Thoracic aorta (tissue), 2 donors: ENCODE measurements at places on chromosomes 5 and 9.
A peak's percentile ranks its signal among the peaks of the same experiment; 100 is the strongest.

DNA sequence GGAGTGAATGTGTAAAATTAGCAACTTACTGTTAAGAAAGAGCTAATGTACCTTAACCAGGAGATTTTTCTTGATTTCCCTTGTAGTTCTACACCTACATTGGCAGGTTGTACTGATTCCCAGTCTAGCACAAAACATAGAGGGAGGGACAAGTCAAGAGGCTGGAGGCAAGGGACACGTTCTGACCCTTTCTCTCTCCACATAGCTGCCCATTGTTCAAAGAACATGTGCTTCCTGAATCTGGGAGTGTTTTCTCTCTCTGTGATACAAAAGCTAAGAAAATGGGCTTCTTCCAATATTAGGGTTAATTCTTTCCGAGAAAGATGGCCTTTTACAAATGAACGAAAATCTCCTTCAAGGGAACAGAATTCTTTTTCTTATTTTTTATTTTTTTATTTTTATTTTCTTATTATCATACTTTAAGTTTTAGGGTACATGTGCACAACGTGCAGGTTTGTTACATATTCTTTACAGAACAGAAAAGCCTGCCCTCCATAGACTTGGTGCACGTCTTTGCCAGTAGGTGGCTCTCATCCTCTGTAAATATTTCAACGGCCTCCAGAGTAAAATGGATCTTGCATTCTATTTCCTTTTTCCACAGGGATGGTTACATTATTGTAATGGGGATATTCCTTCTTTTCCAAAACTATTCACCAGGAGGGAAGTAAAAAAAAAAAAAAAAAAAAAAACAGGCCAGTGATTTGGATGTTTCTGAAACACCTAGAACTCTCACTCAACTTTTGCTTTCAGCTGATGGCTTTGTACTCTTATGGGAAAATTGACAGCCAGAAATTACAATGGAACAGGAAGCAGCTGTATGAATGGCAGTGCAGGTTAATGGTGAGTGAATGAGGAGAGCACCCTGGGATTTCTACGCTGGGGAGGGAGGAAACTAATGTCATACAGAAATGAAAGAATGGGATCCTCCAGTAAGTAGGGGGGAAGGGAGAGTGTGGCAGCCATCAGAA lies 13.1 kb upstream of the IFNA5 start:
- no peak for DNase-seq

GRCh38 chr9:111959468-111960359 lies 63.1 kb downstream of the UGCG start:
- no peak for DNase-seq

GRCh38 chr5:138949223-138949574 lies 74.1 kb upstream of the LRRTM2 start:
- DNase-seq = no peak

DNA sequence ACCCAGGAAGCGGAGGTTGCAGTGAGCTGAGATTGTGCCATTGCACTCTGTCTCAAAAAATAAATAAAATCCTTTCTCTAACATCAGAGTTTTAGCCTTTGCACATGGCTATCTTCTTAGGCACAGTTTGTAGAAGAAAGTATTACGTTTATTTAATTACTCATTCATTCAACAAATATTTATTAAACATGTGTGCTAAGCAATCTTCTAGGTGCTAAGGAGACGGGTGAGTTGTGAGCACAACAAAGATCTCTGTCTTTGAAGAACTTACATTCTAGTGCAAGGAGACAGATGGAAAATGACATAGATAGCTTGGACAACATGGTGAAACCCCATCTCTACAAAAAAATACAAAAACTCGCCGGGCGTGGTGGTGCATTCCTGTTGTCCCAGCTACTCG lies 122.3 kb upstream of the MYO10 start:
- DNase-seq = no peak

DNA sequence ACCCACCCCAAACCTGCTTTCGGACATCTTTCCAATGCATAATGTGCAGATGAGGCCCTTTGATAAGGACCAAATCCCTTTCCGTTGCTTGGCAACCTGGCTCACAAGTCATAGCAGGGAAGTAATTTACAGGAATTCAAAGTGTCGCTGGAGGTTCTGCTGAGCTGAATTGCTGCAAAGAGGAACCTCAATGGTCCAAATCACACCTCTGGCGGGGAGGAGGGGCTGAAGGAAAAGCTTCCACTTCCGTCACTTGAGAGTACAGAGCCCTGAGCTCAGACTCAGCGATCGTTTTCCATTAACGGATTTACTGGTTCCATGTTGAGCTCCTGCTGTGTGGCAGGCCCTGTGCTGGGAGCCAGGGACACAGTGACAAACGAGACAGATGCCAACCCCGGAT lies 99.3 kb downstream of the KCNIP1 start:
- no peak for DNase-seq

GRCh38 chr5:71748360-71748759 lies 29.3 kb downstream of the CARTPT start:
- peak; percentile 80 for DNase-seq

GRCh38 chr9:118238139-118238538 lies 533.9 kb downstream of the TLR4 start:
- DNase-seq = no peak

DNA sequence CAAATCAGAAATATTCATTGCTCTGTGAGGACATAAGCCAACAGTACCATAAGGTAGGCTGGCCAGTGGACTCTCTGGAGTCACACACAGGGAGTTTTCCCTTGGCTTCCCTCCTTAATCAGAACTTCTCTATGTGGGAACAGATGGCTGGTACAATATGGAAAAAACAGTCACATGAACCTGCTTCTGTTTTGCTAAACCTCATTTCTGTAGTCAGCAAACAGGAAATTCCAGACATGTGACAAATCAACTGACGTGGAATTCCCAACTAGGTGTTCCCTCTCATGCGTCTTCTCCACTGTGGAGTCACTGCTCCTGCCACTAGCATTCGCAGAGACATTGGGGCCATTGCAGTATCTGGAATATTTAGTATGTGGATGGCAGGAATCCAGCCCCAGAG lies 617.6 kb downstream of the KIF4B start:
- DNase-seq = no peak
